Uterine smooth muscle cell (primary cell): ENCODE measurements at places on chromosomes 5 and 9. TPM values are rescaled to one million over a fixed set of nuclear protein-coding genes. Genes with fewer than 3 reads are reported as not detected.

GABRB2 gene
- under 0.01 TPM in 2 replicates for total RNA-seq

CDC26 gene
- 40.1 and 53.2 TPM in 2 replicates for total RNA-seq

IFNK gene
- 0.12 TPM in 1 of 2 replicates, not detected in the other for total RNA-seq

UBLCP1 gene
- 13.5 and 15.2 TPM in 2 replicates for total RNA-seq

TAF9 gene
- total RNA-seq: 59.6 and 75.0 TPM in 2 replicates

TICAM2 gene
- total RNA-seq: 4.1 and 7.6 TPM in 2 replicates

SPINK7 gene
- not detected in 2 replicates for total RNA-seq

GMCL2 gene
- total RNA-seq: not detected in 2 replicates

EIF4E1B gene
- total RNA-seq: not detected in 2 replicates

TIMD4 gene
- total RNA-seq: not detected in 2 replicates
